ENCODE measurements at places on chromosomes 6 and 20.

DNA sequence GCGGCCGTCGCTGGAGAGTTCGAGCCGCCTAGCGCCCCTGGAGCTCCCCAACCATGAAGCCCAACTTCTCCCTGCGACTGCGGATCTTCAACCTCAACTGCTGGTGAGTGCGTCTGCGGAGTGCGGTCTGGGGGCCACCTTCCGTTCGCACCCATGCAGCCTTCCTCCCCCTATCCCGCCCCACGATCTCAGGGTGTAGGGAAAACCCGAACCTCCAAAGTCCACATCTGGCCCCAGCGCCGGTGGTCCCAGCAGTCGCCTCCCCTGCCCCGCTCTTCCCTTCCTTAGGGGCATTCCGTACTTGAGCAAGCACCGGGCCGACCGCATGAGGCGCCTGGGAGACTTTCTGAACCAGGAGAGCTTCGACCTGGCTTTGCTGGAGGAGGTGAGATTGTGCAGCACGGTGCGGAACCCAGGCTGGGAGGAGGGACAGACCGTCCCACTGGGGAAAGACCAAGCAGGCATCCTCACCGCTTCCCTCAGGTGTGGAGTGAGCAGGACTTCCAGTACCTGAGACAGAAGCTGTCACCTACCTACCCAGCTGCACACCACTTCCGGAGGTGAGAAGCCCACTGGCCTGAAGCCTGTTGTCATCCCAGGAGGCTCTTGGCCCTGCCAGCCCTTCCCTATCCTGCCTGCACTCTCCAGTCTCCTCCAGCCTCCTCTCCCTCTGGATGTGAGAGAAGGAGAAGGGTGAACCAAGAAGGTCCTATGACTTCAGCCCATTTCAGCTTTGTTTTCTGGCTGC is 719 bp downstream of the SMPD2 start:
- no peak for DNase-seq

GRCh38 chr6:87384449-87384848 is 23.3 kb upstream of the CFAP206 start:
- DNase-seq: no peak

GRCh38 chr6:154388803-154389202 is 32.2 kb upstream of the IPCEF1 start:
- DNase-seq: no peak

- DNase-seq: no peak
Observed at GRCh38 chr6:169938262-169938701, 186.9 kb downstream of the ERMARD start.

DNA sequence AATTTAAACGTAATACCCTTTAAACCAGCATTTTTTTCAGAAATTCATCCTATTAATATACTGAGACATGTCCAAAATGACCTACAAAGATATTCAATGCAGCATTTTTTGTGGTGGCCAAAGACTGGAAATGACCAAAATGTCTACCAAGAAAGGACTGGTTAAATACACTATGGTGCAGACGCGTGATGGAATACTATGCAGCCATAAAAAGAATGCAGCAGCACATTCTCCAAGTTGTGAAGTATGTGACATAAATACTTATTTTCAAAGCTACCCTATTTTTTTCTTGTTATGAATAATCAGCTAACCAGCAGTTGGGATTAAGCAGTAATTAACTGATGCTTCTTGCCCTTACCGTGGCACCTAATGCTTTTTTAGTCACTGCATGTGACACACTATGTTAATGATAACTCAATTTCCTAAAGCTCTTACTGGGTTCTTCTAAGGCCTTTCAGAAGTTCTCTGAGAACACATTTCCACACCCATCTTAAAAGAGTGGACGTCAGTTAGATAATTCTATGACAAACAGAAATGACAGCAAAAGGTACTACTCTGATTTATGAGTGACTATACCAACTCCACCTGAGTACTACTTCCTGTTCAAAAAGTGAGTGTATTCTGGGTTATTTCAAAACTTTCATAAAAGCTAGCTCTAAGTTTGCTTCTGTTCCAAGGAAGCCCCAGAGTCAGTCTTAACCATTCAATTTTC is 24.9 kb downstream of the TTI1 start:
- DNase-seq: no peak

- no peak for DNase-seq
Observed at GRCh38 chr6:163249651-163250101, 164.8 kb upstream of the QKI start.

- peak; percentile 94 for DNase-seq
Observed at GRCh38 chr6:122098201-122098678, 301.2 kb upstream of the HSF2 start.

DNA sequence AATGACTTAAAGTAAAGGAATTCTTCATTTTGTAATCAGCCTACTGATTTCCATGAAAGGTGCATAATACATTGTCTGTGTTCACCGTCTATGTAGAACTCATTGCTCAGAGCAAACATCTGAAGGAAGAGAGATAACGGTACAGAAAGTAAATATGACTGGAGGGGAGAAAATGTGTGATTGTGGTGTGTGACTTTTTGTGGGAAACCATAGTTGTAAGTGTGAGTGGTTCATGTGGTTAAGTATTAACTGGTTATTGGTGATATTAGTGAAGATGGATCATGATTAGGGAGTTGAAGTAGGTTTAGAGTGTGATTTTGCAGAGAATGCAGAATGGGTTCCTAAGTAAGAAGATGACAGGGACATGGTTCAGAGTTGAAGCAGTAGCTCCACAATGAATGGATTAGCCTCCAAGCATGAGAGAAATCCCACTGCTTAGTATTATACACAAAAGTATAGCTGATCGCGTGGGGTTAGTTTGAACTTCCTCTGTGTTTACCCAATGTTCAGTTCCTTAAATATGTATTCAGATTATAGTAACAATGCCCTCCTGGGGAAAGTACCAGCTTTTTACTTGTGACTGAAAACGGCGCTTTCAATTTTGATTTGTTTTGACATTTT is 368.9 kb downstream of the UTRN start:
- DNase-seq: no peak

GRCh38 chr6:137944793-137945498 is 77.9 kb downstream of the TNFAIP3 start:
- no peak for DNase-seq

DNA sequence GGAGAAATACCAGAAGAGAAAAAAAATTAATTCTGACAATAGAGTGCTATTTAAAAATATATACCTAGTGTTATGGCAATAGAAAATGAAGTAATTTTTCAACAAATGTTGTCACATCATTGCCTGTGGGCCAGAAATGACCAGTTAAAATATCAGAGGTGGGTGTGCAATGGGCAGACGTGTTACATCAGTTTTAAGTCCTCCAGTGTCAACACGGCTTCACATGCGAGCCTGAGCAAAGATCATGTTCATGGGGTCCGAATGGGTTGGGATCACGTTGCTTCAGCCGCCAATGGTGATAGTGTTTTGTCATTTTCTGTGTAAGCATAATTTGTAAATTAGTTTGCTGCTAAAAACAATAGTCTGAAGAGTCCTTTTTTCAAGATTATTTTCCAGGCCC is 27.5 kb downstream of the TMEM200A start:
- no peak for DNase-seq

GRCh38 chr20:33203444-33203843 is 13.7 kb upstream of the BPIFA3 start:
- no peak for DNase-seq

DNA sequence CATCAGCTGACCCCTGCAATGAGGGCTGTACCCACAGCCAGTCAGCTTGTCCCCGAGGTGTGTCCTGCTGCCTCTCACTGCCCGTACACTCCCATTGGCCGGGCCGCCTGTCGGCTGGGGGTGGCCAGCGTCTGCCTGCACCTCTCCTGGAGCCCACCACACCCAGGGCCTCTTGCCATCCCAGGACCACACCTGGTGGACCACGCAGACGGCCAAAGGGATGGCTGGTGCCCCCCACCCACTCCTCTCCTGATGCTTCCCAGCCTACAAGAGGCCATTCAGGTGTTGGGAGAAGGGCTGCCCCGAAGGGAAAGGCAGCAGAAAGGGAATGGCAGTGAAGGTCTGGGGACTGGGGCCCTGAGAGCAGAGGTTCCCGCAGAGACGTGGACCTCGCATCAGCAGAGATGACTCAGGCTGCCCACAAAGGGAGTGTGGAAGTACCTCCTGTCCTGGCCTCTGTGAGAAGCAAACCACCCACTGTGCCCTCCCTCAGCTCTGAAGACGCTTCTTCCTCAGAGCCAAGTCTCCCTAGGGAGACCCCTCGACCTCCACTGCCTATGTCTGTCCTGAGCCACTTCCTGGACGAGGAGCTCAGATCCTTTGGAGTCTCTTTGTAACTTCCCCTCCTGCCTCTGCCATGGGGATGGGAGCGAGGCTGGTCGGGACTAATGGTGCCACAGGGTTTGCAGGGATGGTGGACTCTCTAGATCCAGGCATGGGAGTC is 60.9 kb downstream of the PYGB start:
- no peak for DNase-seq

DNA sequence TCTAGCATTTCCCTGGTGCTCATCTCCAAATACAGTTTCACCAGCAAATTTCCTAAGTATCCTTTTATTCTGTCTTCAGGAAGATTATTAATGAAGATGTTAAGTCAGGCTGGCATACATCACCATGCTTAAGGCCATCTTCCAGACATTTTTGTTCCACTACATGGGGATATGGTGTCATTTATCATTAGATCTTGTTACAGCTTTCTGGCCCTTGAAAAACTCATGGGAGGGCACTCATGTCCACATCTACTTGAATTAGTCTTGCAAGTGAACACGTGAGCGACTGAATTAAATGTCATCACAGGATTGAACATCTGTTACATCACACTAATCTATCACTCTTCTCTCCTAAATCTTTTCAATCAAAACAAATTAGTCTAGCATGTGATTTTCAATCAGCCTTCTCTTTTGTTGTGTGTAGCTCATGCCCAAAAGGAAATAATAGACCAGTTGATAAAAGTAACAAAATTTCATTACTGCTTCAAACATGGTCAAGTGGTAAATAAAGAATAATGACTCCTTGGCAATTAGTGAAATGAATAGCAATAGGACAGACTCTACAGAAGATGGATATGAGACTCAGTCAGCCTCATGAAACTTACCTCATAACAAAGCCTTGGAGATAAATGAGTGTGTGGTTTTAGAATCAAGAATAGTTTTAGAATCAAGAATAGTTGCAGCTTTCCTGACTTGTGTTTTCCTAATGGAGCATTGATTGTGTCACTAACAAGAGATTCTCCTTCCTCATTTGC is 80.5 kb downstream of the MTFR2 start:
- DNase-seq: no peak
